ENCODE measurements at places on chromosomes 7 and 10.

GRCh38 chr10:70913191-70913892 is 25.0 kb upstream of the PCBD1 start:
- no peak for DNase-seq

DNA sequence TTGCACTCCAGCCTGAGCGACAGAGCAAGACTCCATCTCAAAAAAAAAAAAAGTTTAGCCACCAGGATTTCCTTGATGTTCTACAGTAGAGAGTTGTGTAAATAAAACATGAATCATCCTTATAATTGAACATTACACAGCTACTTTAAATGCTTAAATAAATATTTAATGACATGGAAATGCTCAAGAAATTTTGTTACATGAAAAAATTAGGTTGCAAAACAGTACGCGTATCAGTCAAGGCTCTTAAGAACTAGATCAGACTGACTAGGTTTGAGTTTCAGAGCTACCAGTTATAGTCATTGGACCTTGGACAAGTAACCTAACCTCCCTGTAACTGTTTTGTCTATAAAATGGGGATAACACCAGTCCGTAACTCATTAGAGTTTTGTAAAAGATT is 38.7 kb upstream of the GSAP start:
- peak; percentile 47 for DNase-seq

GRCh38 chr7:96361116-96361857 is 39.4 kb upstream of the SLC25A13 start:
- DNase-seq, result peak; percentile 5

- peak; percentile 100 for DNase-seq
Observed at GRCh38 chr10:68153473-68154210, 44.4 kb downstream of the MYPN start.

- peak; percentile 32 for DNase-seq
Observed at GRCh38 chr10:5692461-5693358, 8.1 kb downstream of the TASOR2 start.

GRCh38 chr7:214410-215212 is 22.2 kb downstream of the FAM20C start:
- DNase-seq, result peak; percentile 49

DNA sequence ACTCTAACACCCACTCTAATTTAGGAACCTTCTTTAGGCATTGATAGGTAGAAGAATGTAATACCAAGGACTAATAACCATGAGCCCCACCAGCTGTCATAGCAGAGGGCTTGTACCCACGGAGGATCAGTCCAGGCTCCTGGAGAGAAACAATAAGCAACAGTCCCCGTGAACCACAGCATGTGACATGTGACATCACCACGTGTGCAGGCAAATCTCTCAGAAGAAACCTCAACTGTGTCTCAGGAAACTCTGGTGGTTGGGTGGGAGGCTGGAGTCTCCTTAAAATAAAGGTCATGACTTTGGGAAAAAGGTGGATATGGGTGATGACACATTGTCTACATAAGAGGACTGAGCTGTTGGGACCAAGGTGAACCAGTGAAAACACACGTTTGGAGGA is 653.9 kb upstream of the FOXK1 start:
- no peak for DNase-seq

DNA sequence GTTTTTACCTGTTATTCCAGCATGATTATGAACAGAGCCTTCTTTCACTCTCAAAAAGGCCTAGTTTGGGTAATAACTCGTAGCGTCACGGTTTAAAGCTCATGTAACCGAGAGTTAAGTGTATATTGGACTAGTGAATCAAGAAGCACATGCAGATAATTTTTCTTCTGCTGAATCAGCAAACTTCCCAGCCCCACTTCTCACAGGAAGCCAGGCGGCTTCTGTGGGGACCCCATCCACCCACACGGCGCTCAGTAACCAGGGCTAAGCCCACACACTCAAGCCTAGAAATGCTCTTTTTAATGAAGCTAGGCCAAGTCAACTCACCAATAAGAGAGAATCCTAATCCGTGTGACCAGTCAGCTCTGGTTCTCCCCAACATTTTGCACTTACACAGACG is 191.2 kb upstream of the MGMT start:
- DNase-seq, result no peak

- DNase-seq, result no peak
Observed at GRCh38 chr10:78348411-78349164, 314.9 kb downstream of the RPS24 start.

- DNase-seq, result no peak
Observed at GRCh38 chr7:112296432-112296831, 89.9 kb downstream of the ZNF277 start.

DNA sequence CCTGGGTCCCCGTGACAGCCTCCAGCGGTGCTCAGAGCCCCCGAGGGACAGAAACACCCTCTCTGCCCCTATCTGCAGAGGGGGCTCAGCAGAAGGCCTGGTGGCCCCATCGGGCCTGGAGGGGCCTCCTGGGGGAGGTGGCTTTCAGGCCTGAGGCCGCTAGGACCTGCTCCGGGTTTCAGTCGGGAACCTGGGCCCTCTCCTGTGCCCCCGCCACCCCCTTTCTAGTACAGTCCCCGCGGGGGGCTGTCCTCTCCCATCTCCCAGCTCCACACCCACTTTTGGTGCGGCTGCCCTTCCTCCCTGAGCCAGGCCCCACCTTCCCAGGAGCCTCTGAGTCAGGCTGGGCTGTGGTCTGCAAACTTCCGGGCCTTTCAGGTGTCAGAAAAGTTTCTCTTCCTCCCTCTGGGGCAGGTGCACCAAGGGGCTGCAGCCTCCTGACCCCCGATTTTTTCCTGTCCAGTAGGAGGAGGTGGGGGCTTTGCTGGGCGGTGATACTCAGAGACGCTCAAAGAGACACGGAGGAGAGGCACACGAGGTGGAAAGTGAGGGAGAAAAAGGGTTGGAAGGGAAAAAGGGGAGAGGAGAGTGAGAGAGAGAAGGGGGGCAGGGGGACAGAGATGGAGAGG is 692 bp downstream of the CARD11 start:
- DNase-seq, result no peak

DNA sequence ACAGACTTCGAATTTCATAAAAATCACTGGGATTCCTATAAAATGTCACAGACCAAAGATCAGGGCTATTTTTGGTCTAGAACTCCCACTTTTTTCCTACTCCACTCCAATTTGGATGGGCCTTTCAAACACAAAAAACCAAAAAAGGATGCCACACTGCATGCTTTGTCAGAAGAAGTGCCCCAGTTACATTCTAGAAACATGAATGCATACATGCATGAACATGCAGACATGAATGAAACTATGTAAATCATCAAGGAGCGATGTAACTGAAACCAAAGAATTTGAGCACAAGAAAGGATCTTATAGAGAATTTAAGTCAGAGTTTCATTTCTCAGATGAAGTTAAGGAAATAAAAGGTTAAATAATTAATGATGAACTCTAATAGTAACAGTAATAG is 31.8 kb upstream of the FAM133B start:
- no peak for DNase-seq

DNA sequence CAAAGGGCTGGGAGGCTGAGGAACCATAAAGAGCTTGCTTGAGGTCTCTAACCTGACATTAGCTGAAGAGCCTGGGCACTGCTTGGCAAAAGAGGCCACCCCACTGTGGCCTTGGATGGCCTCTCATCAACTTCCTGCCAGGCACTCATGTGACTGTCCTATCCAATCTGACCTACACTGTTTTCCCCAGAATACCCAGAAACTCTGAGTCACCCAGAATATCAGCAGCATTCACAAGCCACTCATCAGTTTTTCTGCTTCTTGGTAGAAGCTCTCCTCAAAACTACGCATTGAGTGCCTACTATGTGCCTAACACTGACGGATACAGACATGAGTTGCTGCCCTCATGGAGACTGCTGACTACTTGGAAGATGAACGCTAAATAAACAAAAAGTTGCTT is 4.1 kb upstream of the NT5C2 start:
- peak; percentile 79 for DNase-seq

DNA sequence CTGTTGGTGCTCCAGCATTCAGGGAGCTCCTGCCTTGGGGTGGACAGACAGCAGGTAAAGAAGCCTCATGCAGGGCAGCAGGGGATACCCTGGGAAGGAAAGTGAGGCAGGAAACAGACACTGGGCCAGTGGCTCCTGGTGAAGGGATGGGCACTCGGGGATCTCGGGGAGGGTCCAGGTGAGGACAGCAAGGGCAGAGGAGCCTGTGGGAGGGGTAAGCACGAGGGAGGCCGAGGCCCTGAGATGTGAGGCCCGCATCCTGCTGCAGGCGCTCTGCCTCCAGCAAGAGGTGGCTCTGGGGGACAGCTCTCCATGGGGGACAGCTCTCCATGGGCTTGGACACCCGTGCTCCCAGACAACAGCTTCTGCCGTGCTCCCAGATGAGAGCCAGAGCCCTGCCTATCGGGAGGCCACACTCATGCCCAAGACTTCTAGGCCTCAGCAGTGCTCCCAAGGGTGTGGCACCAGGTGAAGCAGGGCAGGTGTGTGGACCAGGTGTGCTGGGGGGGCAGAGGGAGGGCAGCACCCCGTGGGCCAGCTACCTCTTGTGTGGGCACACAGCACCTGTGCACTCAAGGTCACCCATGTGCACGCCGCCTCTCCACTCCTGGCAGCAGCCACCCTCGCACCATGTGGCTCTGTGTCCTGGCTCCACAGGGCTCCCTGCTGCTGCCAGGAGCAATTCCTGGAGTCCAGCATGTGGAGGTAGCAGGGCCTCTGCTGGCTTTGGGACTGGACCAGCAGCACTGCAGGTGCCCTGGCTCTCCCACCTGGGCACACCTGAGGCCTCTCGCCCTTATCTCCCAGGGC is 93.6 kb upstream of the INSIG1 start:
- no peak for DNase-seq

DNA sequence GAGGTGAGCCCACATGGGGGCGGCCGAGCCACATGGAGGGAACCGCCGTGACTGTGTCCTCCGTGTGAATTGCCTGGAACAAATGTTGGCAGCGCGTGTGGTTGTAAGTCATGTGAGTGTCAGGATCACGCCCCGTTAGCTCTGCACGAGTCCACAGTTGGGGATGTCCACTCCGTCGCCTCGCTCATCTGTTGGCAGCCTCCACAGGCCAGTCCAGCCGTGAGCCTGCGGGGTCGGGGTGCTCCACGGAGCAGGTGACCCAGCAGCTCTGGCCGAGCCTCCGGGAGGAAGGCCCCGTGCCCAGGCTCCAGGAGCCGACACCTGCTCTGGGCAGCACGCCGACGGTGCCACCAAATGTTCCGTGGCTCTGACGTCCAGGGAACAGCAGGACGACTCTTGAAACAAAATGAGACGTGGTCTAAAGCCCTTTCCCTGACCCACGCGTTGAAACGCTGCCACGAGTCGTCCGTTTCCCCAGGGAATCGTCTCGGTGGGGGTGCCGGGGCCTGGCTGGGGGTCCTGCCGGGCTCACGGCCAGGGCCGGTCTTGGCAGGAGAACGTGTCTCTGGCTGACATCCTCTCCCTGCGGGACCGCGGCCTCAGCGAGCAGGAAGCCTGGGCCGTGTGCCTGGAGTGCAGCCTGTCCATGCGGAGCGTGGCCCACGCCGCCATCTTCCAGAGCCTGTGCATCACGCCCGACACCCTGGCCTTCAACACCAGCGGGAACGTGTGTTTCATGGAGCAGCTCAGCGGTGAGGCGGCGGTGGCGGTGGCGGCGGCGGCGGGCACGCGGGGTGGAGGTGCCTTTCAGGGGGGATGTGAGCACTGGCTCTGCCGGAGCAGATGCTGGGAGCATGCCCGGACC is 7.0 kb downstream of the KNDC1 start:
- DNase-seq, result no peak

DNA sequence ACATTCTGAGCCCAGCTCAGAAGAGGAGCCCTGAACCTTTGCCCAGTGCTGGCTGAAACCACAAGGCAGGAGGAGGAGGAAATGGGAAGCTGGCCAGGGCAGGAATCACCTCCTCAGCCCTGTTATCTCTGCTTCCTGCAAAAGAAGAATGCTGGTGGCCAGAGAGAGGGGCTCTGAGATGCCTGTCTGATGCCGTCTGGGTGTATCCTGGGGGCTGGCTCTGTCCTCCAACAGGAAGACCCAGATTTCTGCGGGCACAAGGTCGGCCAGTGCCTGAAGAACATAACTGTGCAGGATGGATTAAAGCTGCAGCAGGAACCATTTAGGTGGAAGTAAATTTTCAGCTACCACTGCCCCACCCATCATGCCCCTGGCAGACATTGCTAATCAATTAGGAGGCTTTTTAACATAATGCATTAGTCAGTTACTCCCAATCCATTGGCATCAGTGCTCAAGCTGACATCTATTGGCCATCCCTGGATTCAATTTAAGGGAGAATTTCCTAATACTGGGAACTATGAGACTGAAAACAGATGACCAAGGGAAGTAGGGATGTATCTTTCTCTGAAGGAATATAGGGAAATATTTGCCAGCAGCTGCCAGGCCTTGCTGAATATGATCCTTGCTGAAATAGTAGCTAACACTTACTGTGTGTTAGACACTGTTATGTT is 67.7 kb downstream of the COL13A1 start:
- peak; percentile 90 for DNase-seq

DNA sequence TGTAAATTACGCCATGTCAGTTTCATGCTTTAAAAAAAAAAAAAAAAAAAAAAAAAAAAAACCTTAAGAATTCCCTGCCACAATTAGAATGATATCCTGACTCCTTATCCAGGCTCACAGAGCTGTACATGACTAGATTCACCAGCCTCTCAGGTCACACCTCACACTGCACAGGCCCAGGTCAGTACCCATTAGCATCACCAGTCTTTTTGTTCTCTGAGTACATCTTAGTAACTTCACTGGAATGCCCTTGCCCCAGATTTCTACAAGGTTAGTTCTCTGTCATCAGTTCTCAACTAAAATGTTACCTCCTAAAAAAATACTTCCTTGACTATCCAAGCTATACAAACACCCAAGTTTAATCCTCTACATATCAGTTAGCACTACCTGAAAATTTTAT is 211.0 kb downstream of the LRRN3 start:
- no peak for DNase-seq

DNA sequence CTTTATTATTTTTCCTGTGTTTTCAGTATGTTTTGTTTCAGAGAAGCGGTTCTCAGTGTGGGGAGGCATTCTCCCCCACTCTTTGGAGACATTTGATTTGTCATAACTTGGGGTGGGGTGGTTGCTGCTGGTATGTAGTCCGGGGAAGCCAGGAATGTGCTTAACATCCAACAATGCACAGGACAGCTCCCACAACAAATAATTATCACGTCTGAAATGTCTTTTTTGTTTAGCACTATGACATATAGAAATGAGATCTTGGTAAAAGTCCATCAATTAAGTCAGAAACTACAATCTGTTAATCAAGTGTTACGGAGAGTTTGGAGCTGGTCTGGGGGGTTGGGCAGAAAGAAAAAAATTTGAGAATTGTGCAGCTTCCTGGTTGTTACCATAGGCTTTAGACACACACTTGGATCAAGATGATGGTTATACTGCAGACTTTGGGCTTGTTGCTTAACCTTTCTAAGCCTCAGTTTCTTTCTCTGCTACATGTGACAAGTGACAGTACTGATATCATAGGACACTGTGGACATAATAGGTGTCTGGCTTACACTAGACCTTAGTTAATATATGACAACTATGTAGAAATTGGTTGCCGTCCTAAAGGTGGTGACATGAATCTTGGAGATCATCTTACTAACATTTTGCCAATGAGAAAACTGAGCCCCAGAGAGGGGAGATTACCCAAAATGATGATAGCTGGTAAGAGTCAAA is 113.7 kb downstream of the LRMDA start:
- DNase-seq, result no peak

- DNase-seq, result no peak
Observed at GRCh38 chr7:25789701-25790640, 362.0 kb upstream of the NFE2L3 start.

Measured in fibroblast of mammary gland (primary cell).